T-helper 22 cell (primary cell): ENCODE measurements at places on chromosomes 11 and 22.

DNA sequence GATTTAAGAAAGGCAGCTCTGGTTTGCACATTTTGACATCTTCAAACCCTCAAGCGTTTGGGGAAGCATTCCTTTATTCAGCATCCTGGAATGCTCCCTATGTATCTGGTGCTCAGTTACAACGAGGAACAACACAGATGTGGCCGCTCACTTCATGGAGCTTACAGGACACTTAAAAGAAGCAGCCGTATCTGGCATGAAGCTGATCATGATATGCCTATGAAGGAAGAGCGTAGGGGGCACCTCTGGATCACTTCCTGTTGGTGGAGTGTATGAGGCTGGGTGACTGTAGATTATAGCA lies 72.3 kb upstream of the TP53I11 start:
- no peak for DNase-seq

DNA sequence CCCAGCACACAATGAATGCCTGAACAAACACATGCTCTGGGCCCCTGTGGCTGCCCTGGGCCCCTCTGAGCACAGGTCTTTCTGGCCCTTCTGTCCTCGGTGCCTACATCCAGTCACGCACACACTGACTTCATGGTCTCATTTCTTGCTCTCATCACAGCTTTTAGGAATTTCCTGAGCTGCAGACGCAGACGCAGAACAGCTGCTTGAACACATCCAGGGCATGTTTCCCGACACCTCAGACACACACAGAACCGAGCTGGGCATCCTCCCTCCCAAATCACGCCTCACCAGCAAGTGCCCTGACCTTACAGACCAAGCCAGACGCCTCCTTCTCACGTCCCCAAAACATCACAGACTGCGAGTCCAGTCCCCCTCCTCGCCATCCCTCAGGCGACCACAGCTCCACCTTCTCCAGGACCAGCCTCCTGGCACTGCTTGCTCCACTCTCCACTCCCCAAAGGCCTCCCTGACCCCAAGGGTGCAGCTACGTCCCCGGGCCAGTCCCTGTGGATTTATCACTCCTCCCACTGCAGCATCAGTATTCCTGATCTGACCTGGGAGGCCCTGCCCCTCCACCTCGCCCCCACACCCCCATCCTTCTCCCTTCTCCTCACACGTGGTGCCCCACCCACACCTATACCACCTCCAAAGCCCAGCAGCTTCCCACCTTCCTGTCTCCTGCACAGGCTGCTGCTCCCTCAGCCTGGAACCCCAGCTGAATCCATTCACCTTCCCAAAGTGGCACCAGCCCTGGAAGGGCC lies 12.9 kb downstream of the SIRT3 start:
- no peak for DNase-seq

DNA sequence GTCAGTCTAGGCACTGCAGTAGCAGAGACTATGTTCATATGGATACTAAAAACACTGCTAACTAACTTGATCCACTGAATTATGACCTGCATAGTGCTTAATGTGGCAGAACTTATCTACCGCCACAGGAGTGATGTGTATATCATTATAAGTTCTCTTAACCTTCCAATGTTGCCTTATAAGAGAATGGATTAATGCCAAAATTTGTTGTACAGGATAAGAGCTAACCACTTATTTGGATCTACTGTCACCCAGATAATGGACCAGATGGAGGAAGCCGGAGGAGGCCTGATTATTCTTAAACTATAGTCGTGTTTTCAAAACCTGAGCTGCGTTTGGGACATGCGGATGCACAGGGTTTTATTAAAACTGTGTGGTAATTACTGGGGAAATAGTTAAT lies 1.9 kb upstream of the OR51B4 start:
- no peak for DNase-seq

GRCh38 chr11:20964985-20965384 lies 295.6 kb downstream of the NELL1 start:
- no peak for DNase-seq
